ENCODE measurements at places on chromosomes 5 and 9. TPM values are rescaled to one million over a fixed set of nuclear protein-coding genes. Genes with fewer than 3 reads are reported as not detected.

Gene FOXD4
- 0.13 TPM for total RNA-seq

Gene IFNA2
- total RNA-seq: not detected

Gene BSPRY
- 0.07 TPM for total RNA-seq

Gene PPP2R2B
- not detected for total RNA-seq

Gene PRRX2
- total RNA-seq: 5.3 TPM

Gene COL15A1
- 0.57 TPM for total RNA-seq

Gene OLFM1
- total RNA-seq: 9.6 TPM

Gene NR6A1
- 1.4 TPM for total RNA-seq

Gene STPG3
- not detected for total RNA-seq

Gene ENTPD2
- total RNA-seq: 4.7 TPM

Gene TRIM36
- total RNA-seq: 2.1 TPM

Gene GABRP
- total RNA-seq: not detected

Gene TMEM38B
- 14.2 TPM for total RNA-seq

Gene NUTM2F
- not detected for total RNA-seq

Gene MYOT
- 0.13 TPM for total RNA-seq

Gene SLC6A19
- total RNA-seq: 0.62 TPM

Gene RETREG1
- total RNA-seq: 2.8 TPM

Gene CLIC3
- total RNA-seq: 5.6 TPM

Gene KDM4C
- total RNA-seq: 8.5 TPM

Gene ZNG1C
- 66.0 TPM for total RNA-seq

Gene TOMM5
- total RNA-seq: 313 TPM

Gene PCDHB11
- total RNA-seq: 0.07 TPM

Gene NTRK2
- total RNA-seq: 0.02 TPM

Gene PCDHGC4
- not detected for total RNA-seq
